ENCODE measurements at places on chromosomes 12 and 14.

- no peak for DNase-seq
Measured at GRCh38 chr12:91143206-91143605, 31.9 kb upstream of the LUM start.

DNA sequence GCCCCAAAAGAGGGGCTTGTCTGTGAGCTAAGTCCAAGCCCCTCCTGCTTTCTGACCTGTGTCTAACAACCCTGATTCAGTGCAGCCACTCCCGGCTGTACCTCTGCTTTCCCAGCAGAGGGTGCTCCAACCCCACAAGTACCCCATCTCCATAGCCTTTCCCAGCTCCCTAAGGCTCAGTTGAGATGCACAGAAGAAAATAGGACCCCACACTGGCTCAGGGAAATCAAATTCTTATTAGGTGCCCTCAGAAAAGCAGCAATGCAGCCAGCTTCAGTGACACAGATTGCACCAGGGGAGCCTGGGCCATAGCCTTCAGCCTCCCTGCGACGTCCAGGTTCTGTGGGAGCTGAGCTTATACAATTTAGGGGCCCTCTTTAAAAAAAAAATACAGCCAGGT is 49.9 kb downstream of the LRRC74A start:
- peak; percentile 41 for DNase-seq

GRCh38 chr12:4082809-4083403 is 190.7 kb upstream of the CCND2 start:
- DNase-seq: no peak

GRCh38 chr14:70239802-70240201 is 51.1 kb upstream of the SLC8A3 start:
- DNase-seq: peak; percentile 39

DNA sequence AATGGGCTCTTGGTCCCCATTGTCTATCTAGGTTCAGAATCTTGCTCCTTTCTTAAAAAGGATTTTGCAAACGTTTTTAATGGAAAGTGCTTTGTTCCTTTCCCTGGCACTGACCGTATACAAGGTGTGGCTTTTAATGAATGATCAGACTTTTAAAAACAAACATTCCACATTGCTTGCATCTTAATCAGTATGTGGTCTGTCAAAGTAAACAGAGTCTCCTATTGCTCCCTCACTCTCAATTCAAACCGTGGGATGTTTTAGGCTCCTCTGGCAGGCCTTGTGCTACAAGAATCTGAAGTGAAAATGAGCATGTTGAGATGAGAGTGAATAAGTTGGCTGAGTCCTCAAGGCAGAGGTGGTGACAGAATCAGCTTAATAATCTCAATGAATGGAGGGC is 107.0 kb downstream of the VRK1 start:
- DNase-seq: no peak

GRCh38 chr12:90305379-90305778 is 596.7 kb upstream of the ATP2B1 start:
- no peak for DNase-seq

- no peak for DNase-seq
Measured at GRCh38 chr12:28035500-28035899, 63.0 kb upstream of the PTHLH start.

DNA sequence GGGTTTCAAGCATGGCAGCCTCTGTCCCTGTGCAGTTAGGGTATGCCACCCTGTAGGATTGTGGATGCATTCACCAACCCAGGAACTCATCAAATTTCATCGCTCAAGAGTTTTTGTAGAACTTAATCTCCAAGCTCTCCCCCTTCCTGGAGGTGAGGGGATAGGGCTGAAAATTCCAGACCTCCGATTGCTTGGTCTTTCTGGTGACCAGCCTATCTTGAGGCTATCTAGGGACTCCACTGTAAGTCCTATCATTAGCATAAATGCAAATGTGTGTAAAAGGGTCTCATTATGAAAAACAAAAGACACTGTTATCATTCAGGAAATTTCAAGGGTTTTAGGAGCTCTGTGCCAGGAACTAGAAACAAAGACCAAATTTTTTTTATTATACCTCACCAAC is 244.0 kb downstream of the DUSP6 start:
- DNase-seq: no peak

- no peak for DNase-seq
Measured at GRCh38 chr12:120220838-120221575, 20.1 kb upstream of the RPLP0 start.

DNA sequence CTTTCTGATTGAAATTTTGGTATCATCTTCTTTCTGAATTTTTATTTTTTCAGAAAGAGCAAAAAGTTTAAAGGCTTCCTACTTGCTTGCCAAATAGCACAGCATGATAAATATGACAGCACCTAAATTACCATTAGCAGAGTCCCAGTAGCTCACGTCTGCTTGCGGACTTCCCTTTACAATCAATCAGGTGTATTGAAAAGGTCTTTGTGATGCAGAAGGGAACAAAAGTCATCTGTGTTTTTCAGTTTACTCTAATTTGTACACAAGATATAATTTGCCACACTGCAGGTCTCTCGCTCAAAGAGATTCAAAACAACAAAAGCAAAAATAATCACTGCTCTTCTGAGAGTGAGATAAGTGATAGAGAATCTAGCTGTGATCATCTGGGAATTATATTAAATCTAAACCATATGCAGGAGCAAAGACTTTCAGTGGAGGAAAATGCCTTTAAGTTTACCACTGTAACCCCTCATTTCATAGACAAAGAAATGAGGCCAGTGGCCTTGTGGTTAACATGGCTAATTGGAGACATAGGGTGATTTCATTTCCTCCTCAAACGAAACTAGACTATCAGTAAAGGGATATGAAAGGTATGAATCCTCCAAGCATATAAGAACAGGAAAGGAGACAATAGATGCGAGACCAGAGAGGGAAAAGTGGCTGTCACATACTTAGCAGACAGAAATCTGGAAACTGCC is 240.8 kb upstream of the TMPO start:
- no peak for DNase-seq

DNA sequence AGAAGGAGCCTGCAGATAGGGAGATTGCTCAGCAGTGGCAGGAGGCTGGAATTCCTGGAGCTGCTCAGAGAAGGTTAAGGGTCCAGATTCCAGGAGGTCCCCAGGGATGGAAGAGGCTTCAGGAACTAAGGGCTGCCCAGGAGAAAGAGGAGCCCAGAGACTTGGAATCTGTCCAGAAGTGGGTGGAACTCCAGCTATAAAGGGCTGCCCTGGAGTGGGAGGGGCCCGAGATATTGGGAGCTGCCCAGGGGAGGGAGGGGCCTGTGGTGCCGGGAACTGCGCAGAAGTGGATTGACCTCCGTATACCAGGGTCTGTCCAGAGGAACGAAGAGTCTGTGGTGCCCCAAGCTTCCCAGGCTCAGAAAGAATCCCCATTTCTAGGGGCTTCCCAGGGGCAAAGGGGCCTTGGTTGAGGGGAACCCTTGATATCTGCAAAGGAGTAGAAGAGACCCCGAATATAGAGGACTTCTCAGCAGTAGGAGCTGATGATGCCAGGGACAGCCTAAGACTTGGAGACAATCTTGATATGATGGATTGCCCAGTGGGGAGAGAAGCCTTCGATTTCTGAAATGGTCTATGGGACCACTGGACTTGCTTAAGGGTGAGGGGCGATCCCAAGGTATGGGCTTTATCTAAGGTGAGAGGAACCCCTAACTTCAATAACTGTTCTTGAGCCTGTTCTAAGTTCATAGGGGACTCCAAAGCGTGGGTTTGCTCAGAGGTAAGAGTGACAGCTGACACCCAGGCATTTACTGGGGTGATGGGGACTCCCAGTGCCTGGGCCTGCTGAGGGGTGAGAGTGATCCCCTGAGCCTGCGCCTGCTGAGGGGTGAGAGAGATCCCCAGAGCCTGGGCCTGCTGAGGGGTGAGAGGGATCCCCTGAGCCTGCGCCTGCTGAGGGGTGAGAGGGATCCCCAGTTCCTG is 45.0 kb downstream of the FAM186A start:
- DNase-seq: no peak

- DNase-seq: peak; percentile 29
Measured at GRCh38 chr12:459430-460258, at the start of gene B4GALNT3. Gene B4GALNT3, plus strand, starts transcription at chr12:459939. Its CDS starts 438 bp downstream, at chr12:460377.

- DNase-seq: no peak
Measured at GRCh38 chr12:102960766-102961465, 3.4 kb downstream of the ASCL1 start.

DNA sequence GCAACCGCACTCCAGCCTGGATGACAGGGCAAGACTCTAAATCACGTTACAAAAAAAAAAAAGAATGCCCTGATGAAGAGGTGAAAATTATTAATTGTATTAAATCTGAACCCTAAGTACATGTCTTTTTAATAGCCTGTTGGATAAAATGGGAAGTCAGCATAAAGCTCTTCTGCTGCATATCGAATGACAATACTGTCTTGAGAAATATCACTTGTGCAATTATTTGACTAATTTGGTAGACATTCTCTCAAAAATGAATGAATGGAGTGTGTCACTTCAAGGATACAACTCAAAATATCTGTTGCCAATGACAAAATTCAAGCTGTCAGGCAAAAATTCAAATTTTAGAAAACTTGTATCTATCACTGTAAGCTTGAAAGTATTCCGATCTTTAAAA is 38.9 kb downstream of the DNAI7 start:
- DNase-seq: no peak

DNA sequence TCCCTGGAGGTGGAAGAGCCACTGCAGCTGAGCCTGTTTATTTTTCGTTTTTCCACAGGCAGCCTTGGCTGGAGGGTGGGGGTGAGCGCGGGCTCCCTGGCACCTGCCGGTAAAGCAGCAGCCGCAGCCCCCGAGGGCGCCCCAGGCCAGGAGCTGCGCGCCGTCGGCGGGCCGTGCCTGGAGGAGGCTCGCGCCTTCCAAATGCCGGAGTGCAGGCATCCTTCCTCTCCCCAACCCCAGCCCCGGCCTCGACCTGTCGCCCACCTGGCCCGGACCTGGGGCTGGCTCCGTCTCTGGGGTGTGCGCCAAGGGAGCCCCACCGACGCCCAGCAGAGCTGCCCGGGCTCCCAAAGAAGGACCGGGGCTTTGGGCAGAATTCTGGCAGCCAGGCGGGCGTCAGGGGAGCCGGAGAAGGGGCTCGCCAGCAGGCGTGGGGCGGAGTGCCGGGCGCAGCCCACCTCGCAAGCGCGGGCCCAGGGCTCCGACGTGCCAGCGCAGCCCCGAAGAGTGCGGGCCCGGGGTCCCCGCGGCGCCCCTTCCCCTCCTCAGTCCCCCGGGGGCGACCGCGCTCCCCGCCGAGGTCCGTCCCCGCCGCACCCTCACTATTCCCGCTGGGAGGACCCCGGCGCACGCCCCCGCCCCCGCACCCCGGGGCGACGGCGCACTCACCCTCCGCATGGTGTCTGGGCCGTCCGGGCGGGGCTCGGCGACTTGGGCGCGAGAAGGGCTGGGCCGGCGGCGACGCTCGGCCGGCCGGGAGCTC is 130.3 kb downstream of the NDUFA12 start:
- peak; percentile 47 for DNase-seq

GRCh38 chr12:130806574-130806973 is 32.5 kb downstream of the STX2 start:
- no peak for DNase-seq

DNA sequence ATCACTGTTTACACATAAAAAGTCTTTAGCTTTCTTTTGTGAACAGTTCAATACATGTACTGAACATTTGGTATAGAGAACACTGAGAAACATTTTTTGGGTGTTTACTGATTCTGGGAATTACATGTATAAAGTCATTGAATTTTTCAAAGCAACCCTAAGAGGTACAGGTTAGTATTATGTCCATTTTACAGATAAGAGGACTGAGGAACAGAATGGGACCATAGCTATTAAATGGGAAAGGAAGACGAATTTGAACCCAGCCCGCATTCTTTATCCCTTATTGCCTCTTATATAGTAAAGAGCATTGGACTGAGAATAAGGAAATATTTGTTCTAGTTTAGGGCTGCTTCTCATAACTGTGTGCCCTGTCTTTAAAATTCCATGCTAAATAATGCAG is 889 bp upstream of the KANSL2 start:
- DNase-seq: no peak

GRCh38 chr12:57164966-57165625 is 17.7 kb upstream of the LRP1-AS start:
- no peak for DNase-seq

GRCh38 chr12:115204957-115205754 is 521.2 kb upstream of the TBX3 start:
- DNase-seq: no peak

- DNase-seq: peak; percentile 85
Measured at GRCh38 chr14:75295491-75296345, 17.1 kb downstream of the FOS start.

- no peak for DNase-seq
Measured at GRCh38 chr14:35387713-35388579, 16.6 kb downstream of the NFKBIA start.
